ENCODE measurements at places on chromosomes 11 and 22.
A peak's percentile ranks its signal among the peaks of the same experiment; 100 is the strongest.

DNA sequence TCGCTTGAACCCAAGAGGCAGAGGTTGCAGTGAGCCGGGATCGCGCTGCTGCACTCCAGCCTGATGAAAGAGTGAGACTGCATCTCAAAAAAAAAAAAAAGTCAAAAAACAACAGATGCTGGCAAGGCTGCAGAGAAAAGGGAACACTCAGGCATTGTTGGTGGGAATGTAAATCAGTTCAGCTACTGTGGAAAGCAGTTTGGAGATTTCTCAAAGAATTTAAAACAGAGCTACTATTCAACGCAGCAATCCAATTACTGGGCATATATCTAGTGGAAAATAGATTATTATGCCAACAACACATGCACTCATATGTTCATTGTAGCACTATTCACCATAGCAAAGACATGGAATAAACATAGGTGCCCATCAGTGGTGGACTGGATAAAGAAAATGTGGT, 89.7 kb downstream of the EFCAB6 start:
- DNase-seq: no peak

GRCh38 chr11:123055191-123055901, 6.6 kb downstream of the HSPA8 start:
- no peak for DNase-seq

- DNase-seq: no peak
These were observed 3.3 kb upstream of the RCN1 start for GRCh38 chr11:32087597-32087996.

GRCh38 chr11:72041364-72042063, 38.8 kb downstream of the NUMA1 start:
- no peak for DNase-seq

- no peak for DNase-seq
These were observed 49.3 kb upstream of the FLI1 start for GRCh38 chr11:128644576-128644975.

GRCh38 chr11:86070142-86071056, 1.5 kb upstream of the PICALM start:
- no peak for DNase-seq

DNA sequence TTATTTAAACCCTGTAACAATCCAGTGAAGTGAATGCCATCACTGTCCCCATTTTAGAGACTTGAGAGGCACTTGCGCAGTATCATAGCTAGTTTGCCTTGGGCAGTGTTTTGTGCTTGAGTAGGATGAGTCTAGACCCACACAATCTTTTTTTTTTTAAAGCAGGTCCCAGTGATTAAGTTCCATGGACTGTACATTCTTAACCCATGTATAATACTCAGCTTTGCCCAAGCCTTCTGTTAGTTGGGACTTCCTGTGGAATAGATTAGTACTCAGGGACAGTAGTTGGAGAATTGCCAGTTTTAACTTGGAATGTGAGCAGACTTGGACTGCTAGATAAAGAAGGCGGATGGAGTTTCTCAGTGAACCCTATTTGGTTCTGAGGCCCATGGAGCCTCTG, 108.6 kb upstream of the RASSF10 start:
- no peak for DNase-seq

GRCh38 chr11:32435152-32435480, 223 bp downstream of the WT1 start:
- DNase-seq: no peak

DNA sequence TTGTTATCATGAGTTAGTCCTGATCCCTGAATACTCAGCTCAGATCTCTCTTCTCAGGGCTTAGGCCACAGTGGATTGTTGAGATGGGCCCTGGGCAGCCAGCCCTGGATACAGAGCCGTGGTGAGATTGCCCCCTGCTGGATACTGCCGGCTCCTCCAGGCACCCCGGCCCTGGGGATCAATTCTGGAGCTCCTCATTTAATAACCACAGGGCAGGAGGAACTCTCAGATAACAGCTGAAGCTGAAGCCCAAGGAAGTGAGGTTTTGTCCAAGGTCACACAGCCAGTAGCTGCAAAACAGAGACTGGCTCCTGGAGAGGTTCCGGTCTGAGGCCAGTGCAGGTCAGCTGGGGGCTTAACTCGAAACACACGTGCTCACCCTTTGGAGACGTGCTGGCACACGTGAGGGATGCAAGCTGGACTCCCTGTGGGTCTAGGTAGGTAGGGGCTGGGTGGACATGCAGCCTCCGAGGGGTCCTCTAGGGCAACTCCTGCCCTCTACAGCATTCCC, 16.0 kb downstream of the USH1C start:
- DNase-seq: no peak

GRCh38 chr11:47242596-47243192, 5.9 kb downstream of the ACP2 start:
- DNase-seq: no peak

DNA sequence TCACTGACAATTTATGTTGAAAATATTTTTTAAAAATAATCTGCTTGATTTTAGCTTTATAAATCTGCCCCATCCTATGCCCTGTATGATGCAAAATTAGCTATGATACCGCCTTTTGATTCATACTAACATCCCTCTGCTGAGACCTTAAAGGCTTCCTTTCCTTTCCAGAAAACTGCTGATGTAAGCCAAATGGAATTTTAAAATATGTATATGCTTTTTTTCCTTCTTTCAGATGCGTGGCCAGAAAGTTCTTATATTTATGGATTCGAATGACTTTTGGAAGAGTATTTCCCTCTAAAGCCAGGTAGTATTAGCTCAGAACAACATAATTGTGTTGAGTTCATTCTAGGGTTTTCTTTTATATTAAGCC, 34.5 kb downstream of the SFI1 start:
- no peak for DNase-seq

GRCh38 chr11:105000167-105000566, 22.8 kb downstream of the CASP5 start:
- no peak for DNase-seq

DNA sequence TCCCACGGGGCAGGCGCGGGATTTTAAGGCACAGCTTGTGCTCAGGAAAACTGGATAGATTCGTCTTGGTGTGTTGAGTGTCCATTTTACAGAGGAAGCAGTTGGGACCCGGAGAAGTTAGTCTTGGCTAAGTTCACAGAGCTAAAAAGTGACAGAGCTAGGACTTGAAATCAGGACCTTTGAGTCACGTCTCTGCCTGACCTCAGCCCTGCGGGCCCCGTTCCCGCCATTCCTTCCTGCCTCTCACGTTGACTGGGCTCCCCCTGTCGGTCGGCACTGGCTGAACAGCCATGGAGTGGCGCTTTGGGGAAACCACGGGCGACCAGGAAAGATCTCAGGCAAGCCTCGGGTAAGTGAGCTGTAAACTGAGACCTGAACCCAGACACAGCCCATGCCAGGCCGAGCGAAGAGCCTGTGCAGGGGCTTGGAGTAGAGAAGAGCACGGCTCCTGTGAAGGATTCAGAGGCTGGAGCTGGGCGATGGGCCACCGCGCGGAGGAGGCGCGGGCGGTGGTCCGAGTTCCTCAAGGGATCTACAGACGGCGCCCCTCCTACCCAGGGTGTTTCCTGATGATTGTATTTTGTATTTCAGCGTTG, 54.1 kb downstream of the WNT11 start:
- DNase-seq: peak; percentile 28

DNA sequence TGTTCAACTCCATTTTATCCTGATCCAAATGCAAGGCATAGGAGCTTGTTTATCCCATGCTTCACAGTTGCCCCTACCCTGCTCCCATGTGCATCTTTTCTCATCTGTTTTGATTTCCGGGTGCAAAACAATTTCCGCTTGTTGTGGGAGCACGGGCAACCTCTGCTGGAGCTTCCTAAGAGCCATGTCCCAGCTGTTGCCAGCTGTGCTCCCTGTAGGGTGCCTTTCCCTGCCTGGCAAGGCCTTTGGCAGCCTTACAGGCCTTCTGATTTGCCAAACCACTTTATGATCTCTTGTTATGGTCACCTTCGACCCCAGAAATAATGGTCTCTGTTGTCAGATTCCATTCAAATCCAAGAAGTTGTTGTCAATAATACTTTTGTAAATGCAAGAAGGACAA, 1038.5 kb downstream of the OPCML start:
- no peak for DNase-seq

DNA sequence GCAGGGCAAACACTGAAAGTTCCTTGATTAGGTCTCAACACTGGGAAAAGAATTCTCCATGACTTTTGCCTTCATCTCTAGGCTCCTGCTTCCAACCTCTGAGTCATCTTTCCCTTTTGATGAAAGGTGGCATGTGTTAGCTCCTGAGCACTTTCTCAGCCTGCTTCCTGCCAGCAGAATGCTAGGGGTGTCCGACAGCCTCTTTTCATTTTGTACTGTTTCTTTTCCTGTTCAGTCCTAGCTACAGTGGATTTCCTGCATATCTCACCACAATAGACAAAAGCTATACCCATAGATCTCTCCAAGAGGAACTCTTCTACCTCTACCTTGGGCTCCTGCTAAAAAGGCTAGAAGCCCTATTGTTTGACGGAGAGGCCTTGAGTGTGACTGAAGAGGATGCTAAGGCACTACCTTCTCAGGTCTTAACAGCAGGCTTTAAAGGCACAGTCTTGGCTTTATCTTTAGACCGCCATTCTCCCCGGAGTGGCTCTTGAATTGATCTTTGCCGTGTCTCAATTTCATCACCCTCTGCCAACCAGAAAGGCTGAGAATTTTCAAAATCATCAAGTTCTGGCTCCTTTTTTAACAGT, 145.5 kb downstream of the RBFOX2 start:
- no peak for DNase-seq

DNA sequence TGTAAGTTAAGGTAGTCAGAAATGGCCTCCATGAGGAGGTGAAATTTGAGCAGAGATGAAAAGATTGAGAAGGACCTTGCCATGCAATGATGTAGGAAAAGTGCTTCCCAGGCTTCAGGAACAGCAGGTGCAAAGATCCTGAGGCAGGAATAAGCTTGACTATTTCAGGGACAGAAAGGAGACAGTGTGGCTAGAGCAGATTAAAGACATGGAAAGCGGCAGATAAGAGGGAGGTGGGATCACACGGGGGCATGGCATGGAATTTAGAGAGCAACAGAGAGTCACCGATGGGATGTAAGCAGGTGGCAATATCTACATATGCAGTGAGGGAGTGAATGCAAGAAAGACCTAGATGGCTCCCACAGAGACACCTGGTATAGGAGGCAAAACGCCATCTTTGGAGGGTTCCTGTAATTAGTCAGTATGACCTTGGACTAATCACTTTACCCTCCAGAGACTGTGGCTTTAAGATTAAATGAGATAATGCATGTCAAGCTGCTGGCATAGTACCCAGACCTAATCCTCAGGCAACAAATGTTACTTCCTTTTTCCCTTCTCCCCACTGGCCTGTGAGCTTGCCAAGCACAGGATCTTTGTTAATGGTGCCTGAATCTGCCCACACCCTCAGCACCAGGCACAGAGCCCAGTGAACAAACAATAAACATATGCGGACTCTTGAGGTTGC, 24.6 kb upstream of the ACER3 start:
- DNase-seq: no peak

DNA sequence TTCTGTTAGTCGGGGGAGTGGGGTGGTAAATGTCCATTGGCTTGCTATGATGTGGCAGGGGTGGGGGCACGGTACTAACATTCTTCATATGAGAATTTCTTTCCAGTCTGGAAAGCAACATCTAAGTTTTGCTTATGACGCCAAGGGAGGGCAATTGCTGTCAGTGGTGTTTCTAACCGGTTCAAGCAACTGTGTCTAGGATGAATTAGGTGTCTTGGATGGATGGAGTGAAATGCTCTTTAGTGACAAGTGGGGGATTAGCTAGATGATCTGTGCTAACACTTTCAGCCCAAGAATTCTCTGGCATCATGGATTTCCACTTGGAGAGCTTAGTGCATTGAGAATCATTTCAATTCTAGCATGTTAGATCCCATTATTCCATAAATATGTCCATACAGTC, 262.6 kb upstream of the SORL1-AS1 start:
- no peak for DNase-seq

GRCh38 chr11:45590743-45591142, 74.7 kb downstream of the CHST1 start:
- no peak for DNase-seq

GRCh38 chr11:134264966-134265764, 11.0 kb upstream of the GLB1L3 start:
- DNase-seq: no peak

DNA sequence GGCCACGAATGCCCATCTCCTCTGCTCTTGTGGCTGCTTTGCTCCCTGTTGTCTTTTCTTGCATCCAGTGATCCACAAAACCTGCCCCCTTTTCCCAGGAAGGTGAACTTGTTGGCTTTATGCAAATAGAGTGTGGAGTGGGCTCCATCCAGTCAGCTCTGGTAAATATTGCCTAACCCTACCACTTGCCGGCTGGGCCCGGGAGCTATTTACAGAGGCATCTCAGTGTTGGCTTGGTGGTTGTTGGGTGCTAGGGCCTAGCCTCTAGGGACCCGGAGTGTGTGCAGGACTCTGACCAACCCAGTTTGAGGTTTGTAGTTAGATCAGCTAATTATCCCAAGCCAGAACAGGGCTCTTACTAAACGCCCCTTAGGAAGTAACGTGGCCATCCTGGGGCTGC, 40.8 kb upstream of the TLCD5 start:
- no peak for DNase-seq

- DNase-seq: no peak
These were observed 116.6 kb downstream of the NAV2 start for GRCh38 chr11:19829109-19829837.

GRCh38 chr22:45774001-45774670, 102.5 kb downstream of the ATXN10 start:
- DNase-seq: no peak

GRCh38 chr11:59801981-59802638, 8.5 kb downstream of the MRPL16 start:
- no peak for DNase-seq

- no peak for DNase-seq
These were observed 210.0 kb downstream of the KIRREL3 start for GRCh38 chr11:126790550-126791081.

DNA sequence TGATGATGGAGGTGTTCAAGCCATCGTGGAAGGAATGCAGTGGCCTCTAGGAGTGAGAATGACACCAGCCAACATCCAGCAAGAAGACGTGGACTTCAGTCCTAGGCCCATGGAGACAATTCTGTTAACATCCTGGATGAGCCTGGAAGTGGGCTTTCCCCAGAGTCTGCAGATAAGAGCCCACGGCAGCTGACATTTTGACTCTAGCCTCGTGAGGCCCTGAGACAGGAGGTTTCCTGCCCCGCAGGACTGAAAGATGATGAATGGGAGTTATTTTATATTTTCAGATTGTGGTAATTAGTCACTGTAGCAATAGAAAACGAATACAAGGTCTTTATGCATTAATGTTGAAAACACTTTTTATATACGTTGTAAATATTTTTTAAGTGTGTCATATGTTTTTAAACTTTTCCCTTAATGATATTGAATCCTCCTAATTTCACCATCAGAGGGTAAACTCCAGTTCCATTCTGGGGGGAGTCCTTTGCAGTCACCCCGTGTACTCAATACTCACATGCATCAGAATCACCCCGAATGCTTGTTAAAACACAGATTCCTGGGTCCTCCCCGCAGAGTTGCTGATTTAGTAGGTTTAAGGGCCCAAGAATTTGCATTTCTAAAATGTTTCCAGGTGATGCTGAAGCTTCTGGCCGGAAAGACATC, 570 bp upstream of the TPCN2 start:
- no peak for DNase-seq

All from SK-N-MC (cell line).